Stimulated activated CD8-positive, alpha-beta memory T cell treated with anti-CD3 and anti-CD28 coated beads, Interleukin-7, amount 100 ng/mL, for 1 hour (primary cell): ENCODE measurements at places on chromosomes 6 and 20.

- DNase-seq = no peak
Observed at GRCh38 chr20:14497004-14497403, 159.6 kb upstream of the FLRT3 start.

DNA sequence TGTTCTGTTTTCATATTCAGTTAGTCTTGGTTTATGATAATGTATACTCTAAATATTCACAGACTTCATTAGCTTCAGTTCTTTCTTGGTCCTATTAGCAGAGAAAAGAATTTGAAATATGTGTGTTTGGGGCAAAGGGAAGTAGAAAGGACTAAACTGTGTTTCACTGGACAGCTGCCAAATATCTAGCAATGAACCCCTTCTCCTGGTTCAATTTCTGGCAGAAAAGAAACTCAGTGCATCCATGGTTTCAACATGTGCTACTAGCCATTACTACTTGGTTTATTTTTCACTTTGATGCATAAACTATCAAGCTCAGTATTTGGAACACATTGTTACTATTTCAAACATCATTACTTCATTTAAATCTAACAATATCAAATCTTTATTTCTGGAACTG is 43.6 kb downstream of the FBXL4 start:
- no peak for DNase-seq

GRCh38 chr20:56572172-56572571 is 39.1 kb downstream of the FAM209B start:
- no peak for DNase-seq

DNA sequence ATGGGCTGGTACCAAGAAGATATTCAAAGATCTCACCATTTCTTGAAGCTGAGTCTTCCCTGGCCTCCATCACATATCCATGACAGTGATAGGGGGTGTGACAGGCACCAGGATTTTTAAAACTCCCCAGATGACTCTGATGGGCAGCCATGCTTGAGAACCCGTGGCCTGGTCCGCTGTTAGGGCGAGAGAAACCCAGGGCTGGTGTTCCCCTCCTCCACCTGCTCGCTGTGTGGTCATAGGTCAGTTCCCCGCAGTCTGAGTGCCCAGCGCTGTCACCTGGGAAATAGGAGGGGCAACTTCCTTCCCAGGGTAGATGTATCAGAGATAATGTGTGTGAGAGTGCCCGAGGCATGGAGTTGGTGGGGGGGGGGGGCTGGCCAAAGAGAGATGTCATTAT is 50.9 kb downstream of the TMEM242 start:
- no peak for DNase-seq

- no peak for DNase-seq
Observed at GRCh38 chr6:54102238-54102637, 9.0 kb upstream of the MLIP start.

DNA sequence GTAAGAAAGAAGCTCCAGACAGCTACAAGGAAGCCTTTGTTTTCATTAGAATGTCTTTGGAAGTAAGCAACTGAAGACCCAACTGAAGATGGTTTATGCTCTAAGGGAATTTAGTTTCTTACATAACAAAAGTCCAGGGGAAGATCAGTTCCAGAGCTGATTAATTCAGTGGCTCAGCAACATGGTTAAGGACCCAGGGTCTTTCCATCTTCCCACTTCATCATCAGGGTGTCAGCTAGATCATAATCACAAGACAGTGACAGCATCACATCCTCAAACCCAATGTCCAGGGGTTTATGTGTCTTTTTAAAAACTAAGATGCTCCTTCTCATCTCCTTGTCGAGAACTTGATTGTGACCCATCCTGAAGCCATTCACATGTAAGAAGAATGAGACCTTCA is 119.7 kb upstream of the PRDM1 start:
- DNase-seq = no peak

- no peak for DNase-seq
Observed at GRCh38 chr20:22005535-22005934, 300.1 kb downstream of the PAX1 start.

DNA sequence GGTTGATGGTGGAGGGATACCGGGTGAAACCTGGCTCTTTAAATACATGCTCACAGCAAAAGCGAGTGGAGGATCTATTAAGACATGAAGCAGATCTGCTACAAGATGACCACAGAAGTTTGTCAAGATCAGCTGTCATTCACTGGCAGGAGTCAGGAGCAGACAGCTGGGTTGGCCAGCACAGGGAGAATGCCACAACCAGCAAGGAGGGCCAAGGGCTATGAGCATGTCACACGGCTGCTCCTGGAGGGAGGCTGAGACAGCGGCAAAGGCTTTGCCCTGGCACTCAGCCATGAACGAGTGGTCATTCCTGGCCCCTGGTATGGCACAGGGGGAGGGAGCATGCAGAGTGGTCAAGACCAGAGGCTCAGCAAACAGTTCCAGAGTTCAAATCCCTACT is 77.6 kb downstream of the POPDC3 start:
- DNase-seq = no peak

DNA sequence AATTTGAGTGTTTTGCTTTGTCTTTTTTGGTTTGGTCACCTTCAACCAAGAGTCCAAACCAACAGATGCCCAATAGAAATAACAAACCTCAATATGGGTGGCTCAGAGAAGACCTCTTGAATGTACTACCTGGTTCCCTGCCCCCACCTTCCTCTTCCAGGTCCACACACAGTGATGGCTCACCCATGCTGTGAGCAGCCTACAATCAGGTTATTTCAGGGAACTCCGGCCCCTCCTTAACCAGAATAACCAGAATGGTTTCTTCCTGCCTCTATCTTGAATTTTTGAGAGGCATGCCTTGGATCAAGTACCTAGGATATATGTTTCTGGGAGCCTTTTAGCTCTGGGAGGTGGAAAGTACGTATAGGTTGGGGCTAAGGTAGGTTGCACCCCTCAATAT is 327.1 kb upstream of the PRDM1 start:
- DNase-seq = no peak

DNA sequence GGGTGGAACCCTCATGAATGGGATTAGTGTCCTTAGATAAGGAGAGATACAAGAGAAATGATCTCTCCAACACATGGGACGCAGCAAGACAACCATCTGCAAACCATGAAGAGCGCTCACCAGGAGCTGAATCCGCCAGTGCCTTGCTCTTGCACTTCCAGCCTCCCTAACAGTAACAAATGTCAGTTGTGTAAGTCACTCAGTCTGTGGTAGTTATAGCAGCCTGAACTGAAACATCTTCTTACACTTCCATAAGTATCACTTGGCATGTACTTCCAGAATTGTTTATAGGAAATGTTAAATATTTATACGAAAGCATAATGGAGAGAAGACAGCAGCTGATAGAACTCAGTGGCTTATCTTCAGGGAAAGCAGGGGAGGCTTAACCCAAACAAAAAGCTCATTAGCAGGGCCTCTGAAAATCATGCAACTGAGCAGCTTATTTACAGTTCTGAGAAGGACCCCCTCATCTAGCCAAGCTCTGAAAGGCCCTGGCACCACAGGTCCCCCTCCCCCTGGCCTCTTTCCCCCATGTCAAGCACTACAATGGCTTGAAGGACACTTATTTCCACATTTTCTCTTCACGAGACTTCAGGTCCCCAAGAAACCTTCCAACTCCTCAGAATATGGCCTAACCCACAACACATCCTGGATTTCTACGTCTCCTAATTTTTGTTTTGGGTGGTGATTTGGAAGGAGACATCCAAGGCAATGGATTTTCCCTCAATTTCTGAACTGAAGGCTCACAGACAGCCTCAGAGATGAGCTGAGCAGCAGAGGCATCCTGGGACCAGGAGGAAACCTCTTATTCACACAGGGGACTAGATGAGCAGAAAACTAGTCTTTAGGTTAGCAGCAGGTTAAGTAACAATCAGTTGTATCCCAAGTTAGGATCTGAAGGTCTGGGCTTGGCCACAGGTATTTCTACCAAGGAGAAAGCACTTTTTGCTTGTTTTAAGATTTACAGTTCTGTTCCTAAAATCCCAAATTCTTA is 49.1 kb downstream of the GCLC start:
- no peak for DNase-seq

DNA sequence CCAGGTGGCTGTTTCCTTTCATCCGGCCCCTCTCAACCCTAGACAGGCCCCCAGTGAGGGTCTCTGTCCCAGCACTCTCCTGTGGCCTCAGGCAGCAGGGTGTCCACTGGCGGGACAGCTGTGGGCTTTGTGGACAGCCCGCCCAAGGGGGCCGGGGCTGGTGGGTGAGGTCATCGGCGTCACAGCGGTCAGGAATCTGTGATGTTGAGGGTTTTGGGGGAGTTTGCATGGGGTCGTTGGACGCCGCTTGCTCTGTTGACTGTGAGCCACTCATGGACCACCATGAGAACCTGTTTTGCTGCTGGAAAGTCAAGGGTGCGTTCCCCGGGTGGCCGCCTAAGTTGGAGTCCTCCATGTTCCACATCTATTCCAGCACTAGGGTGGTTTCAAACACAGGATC is 146.4 kb downstream of the DTNBP1 start:
- DNase-seq = no peak

- no peak for DNase-seq
Observed at GRCh38 chr20:7015257-7015656, 247.8 kb downstream of the BMP2 start.

DNA sequence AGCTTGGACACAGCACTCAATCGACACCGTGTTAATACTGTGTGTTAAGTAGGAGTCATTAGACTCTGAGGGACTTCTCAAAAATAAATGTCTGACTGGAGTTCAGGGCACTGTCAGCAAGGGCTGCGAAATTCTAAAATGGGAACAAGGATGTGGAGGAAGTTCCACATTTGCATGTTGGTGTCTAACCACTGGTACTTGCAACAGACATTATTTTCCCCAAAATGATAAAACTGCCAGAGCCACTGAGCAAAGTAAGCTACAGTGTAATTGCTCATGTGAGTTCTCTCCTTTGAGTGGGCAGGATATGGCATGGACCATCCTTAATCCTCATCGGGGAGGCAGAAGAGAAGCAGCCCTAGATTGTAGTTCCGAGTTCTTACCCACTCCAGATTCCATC is 215.9 kb downstream of the SLC24A3 start:
- DNase-seq = no peak

DNA sequence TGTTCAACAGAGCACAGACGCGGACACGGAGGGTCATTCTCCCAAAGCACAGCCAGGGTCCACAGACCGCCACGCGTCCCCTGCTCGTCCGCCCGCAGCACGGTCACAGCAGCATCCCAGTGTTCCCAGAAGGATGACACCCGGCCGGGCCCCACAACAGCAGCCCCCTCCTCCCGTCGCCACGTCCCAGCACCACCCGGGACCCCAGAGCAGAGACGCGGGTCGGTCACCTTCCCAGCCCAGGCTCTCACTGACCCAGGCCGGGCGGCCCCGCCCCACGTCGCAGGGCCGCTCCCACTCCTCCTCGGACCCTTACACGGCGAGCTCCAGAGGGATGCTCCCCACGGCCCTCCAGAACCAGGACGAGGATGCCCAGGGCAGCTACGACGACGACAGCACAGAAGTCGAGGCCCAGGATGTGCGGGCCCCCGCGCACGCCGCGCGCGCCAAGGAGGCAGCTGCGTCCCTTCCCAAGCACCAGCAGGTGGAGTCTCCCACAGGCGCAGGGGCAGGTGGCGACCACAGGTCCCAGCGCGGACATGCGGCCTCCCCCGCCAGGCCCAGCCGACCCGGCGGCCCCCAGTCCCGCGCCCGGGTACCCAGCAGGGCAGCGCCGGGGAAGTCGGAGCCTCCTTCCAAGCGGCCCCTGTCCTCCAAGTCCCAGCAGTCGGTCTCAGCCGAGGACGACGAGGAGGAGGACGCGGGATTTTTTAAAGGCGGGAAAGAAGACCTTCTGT is 64.3 kb downstream of the FNDC1 start:
- no peak for DNase-seq

GRCh38 chr6:150366118-150366778 is 2.6 kb upstream of the IYD start:
- DNase-seq = no peak

- no peak for DNase-seq
Observed at GRCh38 chr6:15121977-15122550, 123.8 kb upstream of the JARID2 start.

GRCh38 chr6:116661594-116661993 is 7.0 kb downstream of the ZUP1 start:
- DNase-seq = no peak

- DNase-seq = no peak
Observed at GRCh38 chr20:50005471-50005981, 22.7 kb downstream of the SNAI1 start.

- DNase-seq = no peak
Observed at GRCh38 chr6:36809941-36810803, 29.1 kb downstream of the CPNE5 start.

- no peak for DNase-seq
Observed at GRCh38 chr20:40109136-40109535, 579.9 kb downstream of the MAFB start.

DNA sequence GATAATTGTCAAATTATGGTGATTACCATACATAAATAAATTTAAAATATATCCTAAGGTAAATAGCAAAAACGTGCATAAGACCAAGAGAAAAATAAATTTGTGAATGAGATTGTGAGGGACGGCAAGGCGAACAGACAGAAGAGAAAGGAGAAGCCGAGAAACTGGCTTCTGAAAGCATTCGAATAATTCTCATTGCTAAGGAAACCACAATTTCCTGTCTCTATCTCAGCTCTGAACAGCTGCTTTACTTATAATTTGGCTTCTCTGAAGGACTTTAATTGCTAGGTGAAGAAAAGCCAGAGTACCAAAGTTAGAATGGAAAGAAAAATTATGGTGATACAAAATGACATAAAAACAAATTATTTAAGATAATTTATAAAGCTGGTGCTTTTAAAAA is 79.0 kb upstream of the RGS17 start:
- no peak for DNase-seq

DNA sequence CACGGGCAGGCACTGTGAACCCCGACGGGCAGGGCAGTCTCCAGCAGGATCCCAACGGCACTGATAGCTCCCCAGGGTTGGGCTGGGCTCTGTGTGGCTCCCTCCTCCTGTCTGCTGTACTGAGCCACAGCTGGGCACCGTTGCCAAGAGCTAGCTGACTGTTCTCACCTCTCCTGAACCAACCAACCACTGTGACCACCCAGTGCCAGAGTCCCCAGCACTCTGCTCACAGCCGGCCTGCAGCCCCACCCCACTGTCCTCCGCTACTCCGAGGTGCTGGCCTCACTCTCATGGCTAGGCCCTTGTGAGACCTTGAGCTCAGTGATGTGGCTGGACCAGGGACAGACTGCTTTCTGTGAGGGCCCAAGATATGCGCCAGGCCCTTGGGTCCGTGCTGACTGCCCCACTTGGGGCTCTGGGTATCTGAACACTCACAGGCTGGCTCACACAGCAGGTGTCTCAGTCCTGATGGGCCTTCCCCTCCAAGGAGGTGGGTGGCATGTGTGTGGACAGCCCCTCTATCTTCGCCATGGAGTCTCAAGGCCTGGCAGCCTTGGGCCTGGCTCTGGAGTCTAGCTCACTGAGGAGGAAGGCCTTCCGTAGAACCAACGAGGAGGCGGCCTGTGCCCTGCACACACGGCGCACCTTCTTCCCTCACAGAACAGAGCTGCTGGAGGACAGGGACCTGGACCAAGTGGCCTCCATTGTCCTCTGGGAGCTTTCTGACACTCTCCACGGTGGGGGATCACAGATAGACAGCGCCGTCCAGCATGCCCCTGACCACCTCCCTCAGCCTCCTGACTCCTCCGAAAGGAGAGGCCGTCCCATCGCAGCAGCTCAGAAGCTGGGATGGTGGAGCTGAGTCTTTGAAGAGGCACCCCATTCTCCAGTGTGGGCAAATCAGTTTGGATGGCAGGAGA is 53.5 kb downstream of the TCP11 start:
- DNase-seq = no peak

GRCh38 chr20:19522071-19522801 is 235.8 kb upstream of the RIN2 start:
- DNase-seq = no peak
